GM10248 (cell line): ENCODE measurements at places on chromosomes 4 and X.
A peak's percentile ranks its signal among the peaks of the same experiment; 100 is the strongest.

- no peak for DNase-seq
These were observed 290.7 kb upstream of the PPARGC1A start for GRCh38 chr4:24180586-24180985.

DNA sequence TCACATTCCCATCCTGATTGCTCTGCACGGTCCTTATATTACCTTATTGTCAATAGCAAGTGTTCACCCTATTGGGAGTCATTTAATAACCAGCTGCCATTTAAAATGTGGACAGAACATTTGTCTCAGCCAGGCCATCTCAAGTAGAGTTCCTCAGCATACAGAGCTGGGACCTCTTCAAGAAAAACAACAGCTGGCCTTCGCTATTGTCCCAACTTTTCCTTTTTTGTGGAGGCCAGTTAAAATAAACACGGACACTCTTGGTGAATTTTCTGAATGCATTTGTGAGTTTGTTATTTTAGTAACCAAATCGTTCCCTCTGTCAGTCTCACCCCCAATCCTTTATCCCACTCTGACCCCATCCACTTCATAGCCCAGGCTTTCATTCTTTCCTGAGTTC, 395.3 kb upstream of the PITX2 start:
- no peak for DNase-seq

GRCh38 chrX:121592884-121593283, 545.5 kb downstream of the GLUD2 start:
- no peak for DNase-seq

DNA sequence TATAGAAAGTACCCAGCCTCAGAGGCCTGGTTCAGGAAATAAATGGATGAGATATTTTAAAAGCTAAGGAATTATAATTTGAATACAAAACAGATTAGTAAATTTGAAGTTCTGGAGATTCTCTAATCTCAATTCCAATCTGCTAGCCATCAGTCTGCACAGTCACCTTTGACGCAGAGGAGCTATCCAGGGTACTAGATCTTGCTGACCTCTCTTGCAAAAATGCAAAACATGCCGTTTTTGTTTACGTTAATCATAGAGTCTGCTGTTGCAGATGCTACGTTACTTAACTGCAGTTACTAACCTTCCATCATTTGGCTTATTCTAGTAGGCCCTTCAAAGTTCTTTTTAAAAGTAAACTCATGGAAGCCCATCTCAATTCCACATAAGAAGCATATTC, 10.4 kb downstream of the CCSER1 start:
- no peak for DNase-seq

GRCh38 chr4:30268370-30268769, 451.8 kb upstream of the PCDH7 start:
- DNase-seq, result no peak

DNA sequence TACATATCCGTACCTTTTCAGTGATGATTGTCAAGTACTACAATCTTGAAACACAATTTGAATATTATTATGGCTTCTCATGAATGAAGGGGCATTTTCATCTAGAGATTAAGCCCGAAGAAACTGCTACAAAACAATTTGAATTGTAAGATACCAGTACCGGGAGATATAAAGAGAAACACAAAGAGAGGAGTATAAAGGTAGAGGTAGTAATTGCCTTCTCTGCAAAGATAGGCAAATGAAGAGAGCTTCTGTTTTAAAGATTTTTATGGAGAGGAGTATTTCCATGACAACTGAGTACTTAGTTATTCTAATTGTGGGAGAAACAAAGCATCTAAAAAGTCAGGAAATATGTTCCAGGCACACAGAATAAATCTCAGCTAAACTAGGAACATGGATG, 25.3 kb upstream of the KCNIP4 start:
- no peak for DNase-seq

GRCh38 chr4:116343809-116344208, 741.6 kb downstream of the TRAM1L1 start:
- DNase-seq, result no peak

DNA sequence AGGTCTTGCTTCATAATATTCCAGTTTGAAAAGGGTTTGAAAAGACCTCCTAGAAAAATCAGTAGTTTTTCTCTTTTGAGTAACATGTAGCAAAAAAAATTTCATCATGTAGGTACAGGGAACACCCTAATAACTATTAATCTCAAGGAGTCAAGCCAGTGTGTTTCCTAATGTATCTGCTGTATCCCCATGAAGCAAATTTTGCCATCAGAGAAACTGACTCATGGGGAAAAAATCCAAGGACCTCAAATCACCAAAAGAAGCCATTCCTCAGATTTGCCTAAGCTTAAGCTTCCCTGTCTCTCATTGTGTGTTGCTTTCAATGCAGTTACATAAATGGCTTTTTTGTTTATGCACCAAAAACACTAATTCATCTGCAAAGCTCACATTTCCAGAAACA, 29.7 kb downstream of the F9 start:
- no peak for DNase-seq

DNA sequence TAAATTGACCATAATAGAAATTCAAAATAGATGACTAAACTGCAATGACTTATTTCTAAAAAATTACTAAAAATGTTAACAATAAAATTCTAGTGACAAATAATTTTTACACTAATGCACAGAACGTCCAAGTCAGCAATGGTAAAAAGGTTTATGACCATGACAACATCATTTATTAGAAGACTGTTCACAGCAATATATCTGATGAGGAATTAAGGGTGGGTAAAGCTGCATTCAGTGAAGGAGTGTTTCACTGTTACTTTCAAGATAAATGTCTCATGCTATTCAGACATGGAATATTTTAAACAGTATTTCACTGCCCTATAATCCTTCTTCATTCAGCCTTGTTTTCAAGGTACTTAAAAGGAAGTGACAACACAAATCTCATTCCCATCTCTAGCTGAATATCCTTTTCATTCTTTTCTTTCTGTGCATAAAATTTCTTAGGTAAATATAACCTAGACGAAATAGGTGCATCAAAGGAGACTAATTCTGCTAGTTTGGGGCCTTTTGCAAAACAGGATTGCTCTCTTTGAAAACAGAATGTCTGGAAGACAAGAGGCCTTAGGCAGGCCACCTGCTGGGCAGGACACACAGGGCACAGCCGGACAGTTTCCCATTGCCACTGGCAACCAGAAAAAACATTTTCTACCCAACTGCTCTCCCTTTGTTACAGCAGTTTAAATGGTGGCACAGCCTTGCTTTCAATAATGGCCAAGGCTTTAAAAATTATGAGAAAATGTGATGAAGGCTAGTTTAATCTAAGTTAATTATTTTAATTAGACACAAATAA, 600.3 kb downstream of the SPRY1 start:
- no peak for DNase-seq

DNA sequence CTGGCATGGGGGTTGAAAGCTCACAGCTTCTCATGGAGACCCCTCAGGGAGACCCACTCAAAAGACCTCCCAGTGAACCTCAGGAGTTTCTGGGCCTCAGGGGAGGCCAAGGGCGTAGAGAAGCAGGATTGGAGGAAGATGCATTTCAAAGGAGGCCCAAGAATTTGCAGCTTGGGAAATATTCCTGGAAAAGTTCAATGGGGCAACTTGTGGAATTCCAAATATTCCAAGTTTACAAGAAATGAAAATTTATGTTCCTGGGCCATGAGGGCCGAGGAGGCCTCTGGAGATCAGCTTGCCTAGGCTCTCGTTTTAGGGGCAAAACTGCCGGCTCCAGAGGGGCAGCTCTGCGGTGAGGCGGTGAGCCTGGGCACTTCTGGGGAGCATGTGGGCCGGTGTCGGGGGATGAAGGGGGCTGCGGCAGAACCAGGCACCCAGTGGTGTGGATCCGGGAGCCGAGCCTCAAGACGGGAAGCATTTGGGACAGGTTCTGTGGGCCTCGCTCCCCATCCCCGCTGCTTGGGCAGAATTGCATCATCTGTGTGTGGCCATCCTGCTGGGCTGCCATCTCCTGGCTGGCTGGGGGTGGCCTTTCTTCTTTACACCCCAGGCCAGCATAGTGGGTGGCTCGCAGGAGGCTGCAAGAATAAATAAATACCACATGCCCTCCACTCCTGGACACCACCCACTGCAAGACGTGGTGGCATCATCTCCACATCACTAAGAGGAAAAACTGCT, 54.6 kb upstream of the GPR78 start:
- DNase-seq, result no peak

- no peak for DNase-seq
These were observed 59.8 kb upstream of the RELL1 start for GRCh38 chr4:37745946-37746345.

GRCh38 chr4:46506876-46507275, 116.9 kb upstream of the GABRA2 start:
- no peak for DNase-seq

- DNase-seq, result no peak
These were observed 185.7 kb downstream of the UNC5C start for GRCh38 chr4:95362906-95363558.

GRCh38 chr4:122861172-122861943, 34.7 kb downstream of the FGF2 start:
- no peak for DNase-seq

GRCh38 chr4:146709956-146710355, 71.3 kb downstream of the POU4F2 start:
- DNase-seq, result no peak

DNA sequence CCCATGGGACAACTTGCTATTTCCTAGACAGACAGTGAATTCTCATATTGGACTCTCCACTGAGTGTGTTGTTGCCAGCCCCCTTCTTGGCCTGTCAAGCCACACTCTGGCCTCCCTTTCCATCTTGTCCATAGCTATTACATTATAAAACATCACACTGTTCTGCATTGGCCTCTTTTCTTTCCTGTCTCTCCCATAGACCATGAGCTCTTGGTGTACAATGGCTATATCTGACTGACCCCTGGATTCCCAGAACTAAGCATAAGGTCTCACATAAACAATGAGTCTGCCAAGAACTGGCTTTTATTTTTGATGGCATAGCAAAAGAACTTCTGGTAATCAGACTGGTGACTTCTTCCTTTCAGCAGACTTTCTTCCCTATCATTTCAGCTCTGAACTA, 23.8 kb downstream of the STARD8 start:
- no peak for DNase-seq

- no peak for DNase-seq
These were observed 47.5 kb downstream of the GASK1B start for GRCh38 chr4:158125310-158125709.

DNA sequence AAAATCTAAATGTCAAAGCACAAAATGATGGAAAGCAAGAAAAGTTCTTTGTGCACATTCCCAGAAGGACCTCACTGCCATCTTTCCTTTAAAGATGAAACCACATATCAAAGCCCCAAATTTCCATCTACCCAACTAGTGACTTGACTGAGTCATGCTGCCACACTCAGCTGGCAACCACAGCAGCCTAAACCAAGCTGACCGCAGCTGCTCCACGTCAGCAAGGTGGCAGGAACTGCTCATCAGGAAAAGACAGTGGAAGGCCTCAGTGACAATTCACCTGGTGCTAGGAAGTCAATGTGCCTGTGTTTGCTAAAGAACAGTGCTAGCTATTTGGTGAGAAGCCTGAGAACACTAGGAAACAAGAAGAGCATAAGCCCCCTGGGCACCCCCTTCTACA, 26.1 kb downstream of the ACOX3 start:
- DNase-seq, result no peak

DNA sequence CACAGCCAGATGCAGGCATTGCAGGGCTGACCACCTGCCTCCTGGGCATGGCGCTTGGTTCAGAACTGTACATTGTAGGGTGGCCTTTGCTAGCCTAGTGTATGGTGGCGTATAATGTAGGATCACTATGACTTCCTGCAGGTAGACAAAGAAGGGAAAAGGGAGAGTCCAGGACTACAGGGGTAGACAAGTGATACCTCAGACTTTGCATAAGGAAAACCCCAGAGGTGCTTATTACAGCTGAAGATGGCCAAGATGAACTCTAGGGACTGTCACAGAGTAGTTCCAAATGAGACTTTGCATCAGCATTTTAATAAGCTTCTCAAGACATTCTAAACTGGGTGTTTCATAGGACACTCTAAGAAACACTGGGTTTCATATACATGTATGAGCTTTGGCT, 116.4 kb upstream of the PUDP start:
- DNase-seq, result peak; percentile 14

DNA sequence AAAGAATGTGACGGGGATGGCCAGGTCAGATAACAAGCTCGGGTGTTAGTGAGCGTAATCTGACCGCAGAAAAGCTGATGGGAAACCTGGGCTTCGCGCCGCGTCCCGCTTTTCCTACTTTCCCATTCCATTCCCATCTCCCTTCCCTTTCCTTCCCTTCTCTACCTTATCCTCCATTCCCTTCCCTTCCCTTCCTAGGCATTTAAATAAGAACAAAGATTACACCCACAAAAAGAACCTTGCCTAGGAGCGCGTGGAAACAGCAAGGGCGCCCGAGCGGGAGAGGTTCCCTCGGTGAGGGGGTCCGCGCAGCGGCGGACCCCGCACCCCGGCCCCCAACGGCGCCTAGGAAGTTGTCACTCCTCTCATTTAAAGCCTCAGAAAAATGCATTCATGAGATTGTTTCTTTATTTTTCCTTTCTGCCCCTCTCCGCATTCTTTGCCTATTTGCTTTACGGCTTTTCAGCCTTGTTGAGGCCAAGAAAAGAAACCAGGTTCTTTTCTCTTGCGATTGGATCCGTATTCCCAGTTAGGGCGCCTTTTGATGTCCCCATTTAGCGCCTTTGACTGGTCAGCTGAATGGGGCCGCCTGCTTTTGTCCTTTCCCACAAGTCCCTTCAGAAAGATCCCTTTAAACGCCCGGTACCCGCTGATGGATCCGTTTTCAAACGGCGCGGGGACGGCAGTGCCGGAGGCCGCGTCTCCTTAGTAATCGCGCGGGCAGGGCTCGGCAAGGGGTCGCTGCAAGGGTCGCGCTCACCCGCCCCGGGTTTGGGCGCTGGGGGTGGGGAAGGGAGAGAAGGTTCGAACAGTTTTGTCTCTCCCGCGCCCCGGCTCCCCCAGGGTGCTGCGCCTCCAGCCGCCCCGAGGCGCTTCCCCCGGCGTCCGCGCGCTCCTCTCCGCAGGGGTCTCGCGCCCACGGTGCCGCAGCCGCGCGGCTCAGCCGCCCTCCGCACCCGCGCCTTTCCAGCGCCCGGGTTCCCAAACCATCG, 54.1 kb upstream of the TMEM33 start:
- DNase-seq, result no peak

DNA sequence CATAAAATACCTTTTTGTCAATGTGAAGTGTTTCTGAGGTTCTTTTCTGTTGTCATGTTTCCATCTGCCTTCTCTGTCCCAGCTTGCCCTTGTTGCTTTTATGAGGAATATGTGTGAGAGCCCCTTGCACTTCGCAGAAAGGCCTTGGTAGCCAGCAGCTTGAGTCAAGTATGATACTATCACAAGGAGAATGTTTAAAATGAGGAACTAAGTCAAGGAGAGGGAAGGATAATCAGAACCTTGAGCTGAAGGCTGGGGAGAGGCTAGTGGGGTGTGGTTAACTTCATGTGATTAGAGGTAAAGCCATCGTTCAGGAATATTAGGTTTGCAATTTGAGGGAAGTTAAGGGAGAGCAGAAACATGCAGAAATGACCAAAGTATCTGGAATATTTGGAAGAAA, 12.7 kb downstream of the PGK1 start:
- DNase-seq, result no peak

GRCh38 chr4:26717332-26717731, 133.4 kb downstream of the TBC1D19 start:
- DNase-seq, result no peak
